ENCODE measurements at places on chromosomes 7 and 10.

GRCh38 chr10:104521901-104522694, 119.0 kb upstream of the SORCS3 start:
- H3K4me1 ChIP-seq = no peaks in the 10 kb centered on the region
- H3K27ac ChIP-seq = no peak overlapping the region
- no peak overlapping the region for H3K4me3 ChIP-seq
- no peak for DNase-seq
- H3K36me3 ChIP-seq = no peaks in the 10 kb centered on the region

GRCh38 chr10:78577712-78578111, 491.1 kb upstream of the ZMIZ1 start:
- DNase-seq = no peak
- H3K27ac ChIP-seq = no peak overlapping the region
- peaks cover 21% of the 10 kb centered on the region for H3K4me1 ChIP-seq
- H3K36me3 ChIP-seq = no peaks in the 10 kb centered on the region
- no peaks in the 10 kb centered on the region for H3K27me3 ChIP-seq

- H3K27ac ChIP-seq = no peak overlapping the region
- no peak overlapping the region for H3K4me3 ChIP-seq
- peaks cover 27% of the 10 kb centered on the region for H3K4me1 ChIP-seq
- no peaks in the 10 kb centered on the region for H3K27me3 ChIP-seq
- H3K36me3 ChIP-seq = peaks cover 65% of the 10 kb centered on the region
Measured at GRCh38 chr7:80650030-80650429, 11.6 kb downstream of the CD36 start.

- H3K4me1 ChIP-seq = no peaks in the 10 kb centered on the region
- no peak overlapping the region for H3K4me3 ChIP-seq
- no peaks in the 10 kb centered on the region for H3K36me3 ChIP-seq
- no peaks in the 10 kb centered on the region for H3K27me3 ChIP-seq
- DNase-seq = peak; percentile 54
Measured at GRCh38 chr10:100970914-100971811, 1.9 kb downstream of the SEMA4G start.

DNA sequence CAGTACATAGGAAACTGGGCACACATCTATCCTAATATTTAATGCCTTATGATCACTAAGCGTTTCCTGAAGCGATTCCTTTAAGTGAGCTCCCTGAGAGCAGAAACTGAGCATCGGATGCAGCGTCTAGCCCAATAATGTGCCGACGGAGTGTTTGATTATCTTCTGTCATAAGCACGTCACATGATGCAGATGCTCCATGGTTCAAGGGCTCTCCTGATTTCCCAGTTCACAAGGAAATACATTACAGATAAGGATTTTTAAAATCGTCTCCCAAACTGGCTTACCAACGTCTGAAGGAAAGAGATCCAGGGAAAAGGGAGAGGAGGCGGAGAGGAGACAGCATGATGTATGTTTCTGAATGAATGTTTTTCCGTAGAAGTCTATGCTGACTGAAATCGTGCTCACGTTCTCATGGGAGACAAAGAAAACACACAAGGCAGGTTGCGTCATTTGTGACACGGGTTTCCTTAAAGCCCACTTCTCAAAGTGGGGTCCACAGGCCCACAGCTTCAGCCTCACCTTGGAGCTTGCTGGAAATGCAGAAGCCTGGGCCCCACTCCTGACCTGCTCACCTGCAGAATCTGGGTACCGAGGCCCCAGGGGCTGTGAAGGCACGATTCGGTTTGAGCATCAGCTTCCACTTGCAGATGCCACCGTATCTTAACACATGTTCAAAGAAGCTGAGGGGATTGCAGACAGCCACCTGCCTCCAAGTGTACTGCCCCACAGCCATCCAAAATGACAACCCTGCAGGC, 21.5 kb upstream of the INSIG1 start:
- H3K27me3 ChIP-seq = no peaks in the 10 kb centered on the region
- no peak overlapping the region for H3K4me3 ChIP-seq
- no peak overlapping the region for H3K27ac ChIP-seq
- no peaks in the 10 kb centered on the region for H3K4me1 ChIP-seq
- H3K36me3 ChIP-seq = no peaks in the 10 kb centered on the region

Data from right atrium auricular region (tissue), 2 donors.